ENCODE measurements at places on chromosomes 12 and 14.

DNA sequence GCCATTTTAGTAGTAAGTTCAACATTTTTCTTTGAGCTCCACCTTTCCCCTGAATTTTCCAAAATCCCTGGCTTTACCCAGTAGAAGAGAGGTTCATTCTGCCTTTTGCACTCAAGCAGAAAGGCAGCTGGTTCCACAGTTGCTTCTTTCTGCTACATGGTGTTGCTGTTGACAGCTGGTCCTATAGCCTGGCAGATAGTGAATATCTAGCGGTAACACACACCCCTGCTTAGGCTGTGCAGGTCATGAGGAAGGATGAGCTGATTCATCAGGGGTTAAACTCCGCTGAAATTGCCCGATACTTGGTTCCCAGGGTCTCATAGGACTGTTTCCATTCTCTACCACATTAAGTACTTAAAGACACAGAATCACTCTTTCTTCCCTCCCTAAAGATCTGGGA, 62.4 kb downstream of the PUS7L start:
- DNase-seq = no peak

- no peak for DNase-seq
These were observed 3.1 kb downstream of the HOXC13 start for GRCh38 chr12:53941750-53942149.

- peak; percentile 100 for DNase-seq
These were observed 210.6 kb downstream of the PHLDA1 start for GRCh38 chr12:75820848-75821578.

- DNase-seq = peak; percentile 61
These were observed 764 bp downstream of the DYNLL1 start for GRCh38 chr12:120496413-120497340.

DNA sequence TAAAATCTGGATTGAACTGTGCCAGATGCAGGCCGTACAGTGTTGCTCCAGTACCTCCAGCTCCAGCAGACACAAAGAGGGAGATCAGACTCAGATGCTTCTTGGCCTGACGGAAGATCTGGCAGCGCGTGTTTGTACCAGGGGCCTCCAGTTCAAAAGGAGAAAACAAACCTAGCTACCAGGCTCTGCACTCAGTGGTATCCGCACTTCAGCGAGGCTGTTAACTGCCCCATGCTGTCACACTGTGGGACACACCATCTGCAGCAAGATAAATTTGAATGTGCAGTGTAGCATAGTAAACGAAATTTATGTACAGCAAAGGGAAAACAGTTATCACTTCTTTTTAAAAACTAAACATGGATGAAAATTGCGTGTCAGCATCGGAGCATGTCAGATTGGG, 5.1 kb downstream of the DYNC1H1 start:
- no peak for DNase-seq
